HT-29 (cell line): ENCODE measurements at places on chromosomes 13 and 19. TPM values are rescaled to one million over a fixed set of nuclear protein-coding genes. Genes with fewer than 3 reads are reported as not detected.

Gene KLF1
- total RNA-seq: not detected in 2 replicates

Gene CCL25
- not detected in 2 replicates for total RNA-seq

Gene NCR1
- total RNA-seq: not detected in 2 replicates

Gene CD33
- total RNA-seq: not detected in 2 replicates

Gene TPTE2
- not detected in 2 replicates for total RNA-seq

Gene PRR20E
- not detected in 2 replicates for total RNA-seq

DNA sequence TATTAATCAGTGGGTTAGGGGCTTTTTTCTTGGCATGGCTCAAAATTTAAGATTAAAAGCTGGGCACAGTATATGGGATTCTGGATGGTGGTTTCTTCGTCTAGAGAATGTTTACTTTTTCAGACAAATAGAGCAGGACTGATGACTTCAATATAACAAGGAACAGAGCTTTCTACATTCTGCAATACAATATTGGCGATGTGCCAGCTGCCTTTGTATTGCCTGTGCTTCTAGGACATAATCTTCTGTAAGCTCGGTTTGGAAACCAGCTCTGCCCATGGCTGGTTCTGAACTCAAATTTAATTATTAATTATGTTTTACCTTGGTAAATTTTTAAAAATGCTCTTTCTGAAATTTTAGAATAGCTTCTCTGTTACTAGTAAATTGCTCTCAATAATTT, 139.1 kb upstream of the TRPC4 start:
- DNase-seq: peak; percentile 38

DNA sequence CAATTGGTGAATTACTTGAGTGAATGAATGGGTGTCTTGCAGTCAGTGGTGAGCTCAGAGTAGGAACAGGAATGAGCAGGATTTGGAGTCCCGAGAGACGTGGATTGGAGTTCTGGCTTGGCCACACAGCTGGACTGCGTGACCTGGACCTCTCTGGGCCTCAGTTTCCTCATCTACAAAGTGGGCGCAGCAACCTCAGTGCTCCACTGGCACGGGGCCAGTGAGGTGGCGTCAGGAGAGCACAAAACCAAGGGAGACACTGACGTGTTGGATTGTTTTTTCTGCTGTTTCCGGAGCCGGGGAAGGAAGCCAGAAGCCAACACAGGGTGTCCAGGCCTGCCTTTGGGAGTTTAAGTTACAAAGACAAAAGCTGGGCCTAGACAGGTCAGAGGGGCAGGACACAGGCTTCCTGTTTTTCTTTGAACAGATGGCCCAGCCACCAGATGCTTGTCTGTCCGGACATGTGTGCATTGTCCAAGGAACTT, 6.5 kb upstream of the DOCK6 start:
- DNase-seq: peak; percentile 33

- DNase-seq: peak; percentile 96
Measured at GRCh38 chr19:38634757-38635482, 12.5 kb upstream of the ACTN4 start.

DNA sequence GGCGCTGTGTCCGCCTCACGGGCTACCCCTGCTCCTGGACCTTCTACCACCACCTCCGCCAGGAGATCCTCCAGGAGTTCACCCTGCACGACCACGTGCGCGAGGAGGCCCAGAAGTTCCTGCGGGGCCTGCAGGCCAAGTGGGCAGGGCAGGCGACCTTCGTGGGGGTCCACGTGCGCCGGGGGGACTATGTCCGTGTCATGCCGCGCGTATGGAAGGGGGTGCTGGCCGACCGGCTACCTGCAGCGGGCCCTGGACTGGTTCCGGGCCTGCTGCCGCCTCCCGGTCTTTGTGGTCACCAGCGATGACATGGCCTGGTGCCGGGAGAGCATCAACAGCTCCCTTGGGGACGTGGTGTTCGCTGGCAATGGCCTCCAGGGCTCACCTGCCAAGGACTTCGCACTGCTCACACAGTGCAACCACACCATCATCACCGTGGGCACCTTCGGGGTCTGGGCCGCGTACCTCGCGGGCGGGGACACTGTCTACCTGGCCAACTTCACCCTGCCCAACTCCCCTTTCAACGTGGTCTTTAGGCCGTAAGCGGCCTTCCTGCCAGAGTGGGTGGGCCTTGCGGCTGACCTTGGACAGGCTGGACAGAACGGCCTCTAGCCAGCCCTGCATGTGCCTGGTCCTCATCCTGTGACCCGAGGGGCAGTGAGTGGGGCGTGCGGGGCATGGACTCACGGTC, 7.8 kb upstream of the NTN5 start:
- DNase-seq: no peak

- DNase-seq: no peak
Measured at GRCh38 chr19:3520166-3521103, 14.3 kb downstream of the FZR1 start.

DNA sequence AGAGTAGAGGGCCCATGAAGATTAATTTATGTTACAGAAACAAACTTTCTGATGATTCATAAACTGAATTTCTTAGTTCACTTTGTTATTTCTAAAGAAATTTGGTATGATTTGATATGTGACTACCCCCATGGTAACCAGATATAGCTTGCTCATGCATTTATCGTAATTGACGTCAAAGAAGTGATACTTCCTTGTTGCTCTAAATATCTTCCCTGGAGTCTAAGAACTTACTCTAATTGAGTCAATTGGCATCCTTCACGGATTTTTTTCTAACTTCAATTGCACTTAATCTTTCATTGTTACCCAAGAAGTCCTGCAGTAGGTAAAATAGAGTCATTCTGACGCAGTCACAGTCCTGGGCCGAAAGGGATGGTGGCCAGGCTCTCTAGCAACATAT, 240.9 kb downstream of the GPC5 start:
- DNase-seq: no peak

- DNase-seq: no peak
Measured at GRCh38 chr13:110339975-110340550, 33.0 kb downstream of the COL4A2 start.

GRCh38 chr13:96218475-96218874, 128.6 kb downstream of the HS6ST3 start:
- DNase-seq: no peak

GRCh38 chr13:38819053-38819452, 132.2 kb downstream of the FREM2 start:
- DNase-seq: no peak

DNA sequence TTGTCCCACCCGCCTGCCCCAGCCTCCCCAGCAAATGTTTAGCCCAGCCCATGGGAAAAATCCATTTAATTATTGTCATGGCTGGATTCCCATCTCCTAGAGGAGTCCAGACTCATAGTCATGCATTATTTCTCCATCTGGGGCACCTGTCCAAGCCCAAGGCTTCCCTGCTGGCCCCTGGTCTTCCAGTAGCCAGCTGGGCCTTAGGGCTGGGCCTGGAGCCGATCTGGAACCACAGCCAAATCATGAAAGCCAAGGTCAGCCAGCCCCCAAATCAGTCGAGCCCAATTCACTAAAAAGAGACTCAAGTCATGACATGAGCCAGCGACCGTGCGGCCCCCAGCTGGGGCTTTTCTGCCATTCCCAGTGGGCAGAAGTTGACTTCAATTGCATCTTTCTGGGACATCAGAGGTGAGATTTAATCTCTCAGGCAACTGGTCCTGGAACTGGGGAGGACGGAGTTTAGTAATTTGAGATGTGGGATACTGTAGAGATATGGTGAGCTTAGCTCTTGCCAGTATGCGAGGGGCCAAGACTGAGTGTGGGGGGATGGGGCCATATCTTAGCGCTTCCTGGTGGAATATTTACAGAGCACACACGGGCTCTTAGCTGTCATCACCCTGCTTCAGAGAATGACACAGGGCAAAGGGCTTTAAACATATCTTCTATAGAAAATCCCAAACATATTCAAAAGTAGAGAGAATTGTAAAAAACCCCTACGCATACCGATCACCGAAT, 9.4 kb upstream of the PGLYRP2 start:
- DNase-seq: no peak

DNA sequence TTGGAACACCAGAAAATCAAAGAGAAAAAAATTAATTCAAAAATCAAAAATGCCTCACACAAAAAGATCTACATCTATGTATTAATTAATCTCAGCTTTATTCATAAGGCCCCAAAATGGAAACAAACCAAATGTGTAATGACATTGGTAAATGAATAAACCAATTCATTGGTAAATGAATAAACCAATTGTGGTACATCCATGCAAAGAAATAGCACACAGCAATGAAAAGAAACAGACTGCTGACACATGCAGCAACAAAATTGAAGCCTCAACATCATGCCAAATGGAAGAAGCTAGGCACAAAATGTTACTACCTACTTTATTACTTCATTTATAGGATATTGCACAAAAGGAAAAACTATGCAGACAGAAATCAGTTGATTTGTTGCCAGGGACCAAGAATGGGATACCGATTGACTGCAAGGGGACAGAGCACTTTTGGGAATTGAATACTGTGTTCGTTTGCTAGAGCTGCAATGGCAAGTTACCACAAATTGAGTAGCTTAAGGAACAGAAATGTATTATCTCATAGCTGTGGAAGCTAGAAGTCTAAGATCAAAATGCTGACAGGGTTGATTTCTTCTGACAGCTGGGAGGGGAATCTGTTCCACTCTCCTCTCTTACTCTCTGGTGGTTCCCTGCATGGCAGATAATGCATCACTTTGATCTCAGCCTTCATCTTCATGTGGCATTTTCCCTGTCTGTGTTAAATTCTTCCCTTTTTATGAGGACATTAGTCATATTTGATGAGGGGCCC, 252.8 kb downstream of the RFC3 start:
- DNase-seq: no peak
